AG20443 (cell line): ENCODE measurements at places on chromosomes 2 and 18.

GRCh38 chr2:115779085-115779632, 1336.7 kb downstream of the DPP10 start:
- no peak for DNase-seq

- DNase-seq = no peak
Measured at GRCh38 chr2:11546072-11546471, 12.2 kb downstream of the GREB1 start.

DNA sequence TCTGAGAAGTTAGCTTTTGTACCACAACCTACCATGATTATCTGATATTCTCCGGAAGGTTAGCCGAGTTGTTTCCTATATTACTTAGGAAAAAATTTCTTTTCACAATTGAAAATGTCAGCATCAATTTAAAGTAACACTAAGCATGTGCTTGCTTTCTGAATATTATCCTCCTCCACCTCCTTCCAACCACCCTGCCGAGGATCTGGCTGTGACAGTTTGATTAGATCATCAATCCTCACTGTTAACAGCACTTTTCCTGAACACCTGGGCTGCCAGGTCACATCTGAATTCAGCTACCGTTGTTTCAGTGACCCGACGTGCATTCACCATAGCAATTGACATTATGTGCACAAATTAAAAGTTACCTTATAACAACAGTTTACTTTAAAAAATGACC, 207.0 kb downstream of the ZNF407 start:
- DNase-seq = no peak

DNA sequence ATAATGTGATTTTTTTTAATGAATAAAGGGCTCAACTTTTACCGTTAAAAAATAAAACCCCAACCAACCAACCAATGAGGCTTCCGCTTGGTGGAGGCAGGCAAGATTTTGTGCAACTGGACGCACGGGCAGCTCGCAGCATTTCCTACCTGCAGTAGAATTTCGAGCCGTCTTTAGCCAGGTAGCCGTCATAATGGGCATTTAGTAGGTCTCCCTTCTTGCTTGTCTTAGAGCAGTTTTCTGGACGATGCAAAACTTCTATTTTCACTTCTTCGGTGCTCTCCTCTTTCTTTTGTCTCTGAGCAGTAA, 316 bp downstream of the FKBP7 start:
- peak; percentile 17 for DNase-seq

- DNase-seq = no peak
Measured at GRCh38 chr2:101199251-101199791, 48.1 kb upstream of the TBC1D8 start.

GRCh38 chr18:28637897-28638296, 461.0 kb upstream of the CDH2 start:
- DNase-seq = no peak

GRCh38 chr2:234373060-234373459, 123.8 kb downstream of the ARL4C start:
- no peak for DNase-seq

- no peak for DNase-seq
Measured at GRCh38 chr18:61653823-61654551, 238.8 kb downstream of the RNF152 start.

- DNase-seq = no peak
Measured at GRCh38 chr2:79980116-79980515, 324.4 kb downstream of the LRRTM1 start.

- no peak for DNase-seq
Measured at GRCh38 chr18:50072146-50072545, 122.8 kb downstream of the MYO5B start.
